Right renal pelvis (tissue), 4 donors: ENCODE measurements at places on chromosomes 6 and 20.

- DNase-seq: no peak
Observed at GRCh38 chr6:106530502-106530901, 98.8 kb downstream of the RTN4IP1 start.

- no peak for DNase-seq
Observed at GRCh38 chr6:96032661-96033060, 16.9 kb downstream of the FUT9 start.

DNA sequence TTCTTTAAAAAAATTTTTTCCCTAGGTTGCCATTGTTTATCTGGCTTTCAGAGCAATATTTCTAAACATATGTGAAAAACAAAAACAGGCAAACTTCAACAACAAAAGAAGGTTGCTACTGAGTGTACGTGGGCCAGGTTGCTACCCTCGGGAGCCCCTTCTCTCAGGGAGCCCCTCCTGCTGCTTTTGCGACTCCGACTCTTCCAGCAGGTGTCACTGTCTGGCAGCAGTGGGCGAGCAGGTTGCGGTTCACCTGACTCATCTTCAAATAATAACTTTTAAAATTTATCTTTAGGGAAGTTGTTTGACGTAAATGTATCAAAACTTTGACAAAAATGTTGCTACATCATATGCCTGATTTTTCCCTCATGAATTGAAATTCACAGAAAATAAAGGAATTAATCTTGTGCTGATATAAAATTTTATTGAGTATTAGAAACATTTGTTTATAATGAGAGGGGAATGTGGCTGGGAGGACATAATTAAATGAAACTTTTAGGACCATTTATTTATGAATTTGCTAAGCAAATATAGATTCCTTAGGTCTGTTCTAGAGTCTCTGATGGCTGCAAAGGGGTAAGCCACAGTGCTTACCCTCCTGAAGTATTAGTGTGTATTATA, 138.8 kb downstream of the HIVEP1 start:
- DNase-seq: peak; percentile 28

DNA sequence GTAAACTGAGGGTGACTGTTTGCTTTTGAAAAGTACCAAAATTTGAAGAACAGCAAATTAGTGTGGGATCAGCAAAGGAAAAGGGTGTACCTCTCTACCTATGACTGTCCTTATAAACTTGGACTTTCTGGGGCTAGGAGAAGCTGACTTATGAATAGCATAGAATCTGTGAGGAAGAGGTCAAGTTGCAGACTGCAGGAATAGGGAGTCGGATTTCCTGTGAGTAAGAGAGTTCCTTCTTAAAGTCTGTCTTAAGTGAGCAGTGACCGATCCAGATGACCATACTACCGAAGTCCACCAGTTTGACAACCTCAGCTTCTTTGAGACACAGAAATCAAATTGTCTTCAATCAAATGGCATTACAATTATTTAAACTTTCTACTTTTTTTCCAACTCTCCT, 708.7 kb downstream of the UTRN start:
- no peak for DNase-seq

GRCh38 chr6:1949538-1949937, 295.9 kb downstream of the GMDS start:
- no peak for DNase-seq

- no peak for DNase-seq
Observed at GRCh38 chr6:157145656-157146285, 177.5 kb downstream of the TMEM242 start.

- no peak for DNase-seq
Observed at GRCh38 chr6:56875523-56875922, 79.4 kb upstream of the BEND6 start.

- no peak for DNase-seq
Observed at GRCh38 chr6:166584155-166584554, 2.3 kb downstream of the RAMACL start.

- no peak for DNase-seq
Observed at GRCh38 chr6:63804381-63804956, 168.9 kb downstream of the PHF3 start.

DNA sequence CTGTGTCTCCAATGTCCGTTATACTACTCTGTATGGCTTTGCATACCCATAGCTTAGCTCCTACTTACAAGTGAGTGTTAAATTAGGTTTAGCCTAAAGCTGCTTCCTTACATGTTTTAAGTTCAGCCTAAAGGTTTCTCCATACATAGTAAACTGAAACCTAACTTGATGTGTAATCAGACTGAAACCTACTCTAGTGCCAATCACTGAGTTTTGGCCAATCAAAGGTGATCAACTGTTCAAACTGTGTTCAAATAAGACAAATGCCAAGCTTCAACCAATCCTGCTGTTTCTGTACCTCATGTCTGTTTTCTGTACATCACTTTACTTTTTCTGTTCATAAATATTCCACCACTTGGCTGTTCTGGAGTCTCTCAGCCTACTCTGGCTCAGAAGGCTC, 20.0 kb downstream of the HLA-DOA start:
- DNase-seq: no peak

DNA sequence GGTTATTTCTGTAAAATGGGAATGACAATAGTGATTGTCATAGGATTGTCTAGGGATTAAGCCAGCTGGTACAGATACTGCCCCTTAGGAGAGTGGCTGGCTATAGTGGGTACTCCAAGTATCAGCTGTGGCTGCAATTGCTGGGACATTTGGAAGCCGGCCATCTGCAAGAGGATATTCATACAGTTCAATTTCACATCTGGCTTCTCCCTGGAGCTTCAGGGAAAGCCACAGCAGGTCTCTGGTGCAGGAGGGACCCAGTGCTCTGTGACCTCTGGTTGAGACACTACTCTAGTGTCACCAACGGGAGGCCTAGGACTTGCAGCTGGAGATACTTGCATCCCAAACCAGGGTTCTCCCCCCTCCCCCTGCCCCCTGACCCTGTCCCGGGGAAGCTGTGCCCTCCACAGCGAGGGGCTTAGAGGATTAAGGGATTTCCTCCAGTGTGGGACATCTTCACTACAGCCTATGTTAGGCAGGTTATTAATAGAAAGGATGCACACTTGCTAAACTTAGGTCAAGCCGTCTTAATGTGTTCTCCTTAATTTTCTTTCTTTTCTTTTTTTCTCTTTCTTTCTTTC, 2.7 kb downstream of the SLC2A10 start:
- DNase-seq: no peak

GRCh38 chr6:3367630-3368029, 89.2 kb downstream of the SLC22A23 start:
- no peak for DNase-seq

DNA sequence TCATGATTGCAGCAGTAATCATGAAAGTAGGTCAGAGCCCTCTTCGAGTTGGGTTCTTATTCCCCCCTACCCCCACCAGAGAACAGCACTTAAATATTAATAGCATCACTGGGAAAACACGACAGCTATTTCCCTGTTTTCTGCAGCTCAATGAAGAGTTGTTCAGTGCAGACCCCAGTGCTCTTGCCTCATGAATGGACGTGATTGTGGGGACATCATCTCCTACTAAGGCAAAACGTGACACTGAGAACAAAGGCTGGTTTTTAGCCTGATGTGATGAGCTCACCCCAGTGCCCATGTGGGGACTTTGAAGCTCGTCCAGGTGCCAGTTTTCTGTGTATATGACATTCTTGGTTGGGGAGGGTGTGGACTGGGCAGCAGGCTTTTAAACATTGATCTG, 105.9 kb downstream of the SLC35F1 start:
- DNase-seq: no peak

GRCh38 chr20:44020406-44021148, 105.9 kb downstream of the TOX2 start:
- DNase-seq: no peak

DNA sequence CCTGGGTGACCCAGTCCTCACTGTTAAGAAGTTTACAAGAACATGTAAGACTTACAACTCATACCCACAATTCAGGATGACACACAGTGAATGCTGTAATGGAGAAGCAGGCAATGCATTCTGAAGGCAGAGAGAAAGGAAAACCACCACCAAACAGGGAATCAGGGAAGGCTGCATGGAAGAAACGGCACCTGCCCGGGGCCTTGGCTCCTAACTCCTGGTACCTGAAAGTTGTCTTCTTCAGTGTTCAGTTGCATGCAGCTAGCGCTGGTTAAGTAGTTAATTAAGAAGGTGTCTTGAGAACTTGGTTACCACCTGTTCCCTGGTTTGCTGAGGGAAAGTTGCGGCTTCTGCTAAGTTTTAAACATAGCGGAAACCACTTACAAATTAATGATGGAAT, 57.2 kb downstream of the GPR6 start:
- no peak for DNase-seq

DNA sequence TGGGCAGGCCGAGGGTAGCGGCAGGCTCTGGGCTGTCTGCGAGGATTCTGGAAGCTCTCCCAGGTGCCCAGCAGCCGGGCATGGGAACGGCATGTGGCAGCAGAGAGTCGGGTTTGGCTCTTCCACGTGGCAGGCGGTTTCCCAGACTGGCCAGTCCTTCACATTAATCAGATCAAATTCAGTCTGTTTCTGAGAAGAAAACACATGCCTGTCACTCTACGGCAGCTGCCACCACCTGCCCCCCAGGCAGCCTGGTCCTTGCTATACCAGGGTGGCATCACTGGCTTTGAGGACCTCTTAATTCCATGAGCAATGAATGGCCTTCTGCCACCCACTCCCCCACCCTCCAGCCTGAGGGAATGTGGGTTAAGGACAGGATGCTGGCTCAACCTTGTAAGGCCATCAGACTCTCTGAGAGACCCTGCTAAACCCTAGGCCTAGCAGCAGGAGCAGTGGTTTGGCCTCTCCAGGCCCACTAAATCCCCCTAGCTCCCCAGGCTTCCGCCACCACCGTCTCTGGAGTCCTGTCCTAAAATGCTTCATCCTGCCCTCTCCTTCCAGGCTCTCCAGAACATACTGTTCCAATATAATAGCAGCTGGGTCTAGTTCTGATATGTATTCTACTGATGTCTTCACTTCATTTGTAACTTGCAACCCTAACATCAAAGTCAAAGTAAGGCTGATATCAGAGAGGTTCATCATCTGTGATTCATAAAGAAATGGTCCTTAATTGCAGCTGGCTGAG, 47.8 kb downstream of the PLCG1 start:
- DNase-seq: no peak

GRCh38 chr6:52588087-52588709, 11.3 kb upstream of the TRAM2 start:
- DNase-seq: no peak

DNA sequence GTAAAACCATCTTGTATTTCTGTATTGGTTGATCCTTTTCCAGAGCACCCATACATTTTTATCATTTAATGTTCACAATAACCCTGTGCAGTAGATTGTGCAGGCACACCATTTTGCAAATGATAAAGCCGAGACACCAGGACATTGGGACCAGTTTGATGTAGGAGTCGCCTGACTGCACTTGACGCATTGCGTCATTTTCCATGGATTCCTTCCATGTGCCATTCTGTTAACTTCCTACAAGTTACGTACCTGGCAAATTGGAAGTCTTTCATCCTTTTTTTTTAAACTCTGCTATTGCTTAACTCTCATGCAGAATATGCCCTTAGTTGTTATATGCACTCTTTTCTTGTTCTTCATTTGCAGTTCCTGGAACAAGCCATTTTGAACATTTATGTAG, 43.0 kb downstream of the PRPH2 start:
- DNase-seq: no peak

GRCh38 chr20:7798176-7798575, 142.1 kb downstream of the HAO1 start:
- no peak for DNase-seq

- no peak for DNase-seq
Observed at GRCh38 chr20:43899274-43900120, 15.2 kb upstream of the TOX2 start.

- no peak for DNase-seq
Observed at GRCh38 chr20:10306440-10307358, 88.1 kb downstream of the SNAP25 start.

- no peak for DNase-seq
Observed at GRCh38 chr20:59002388-59002787, 4.7 kb downstream of the CTSZ start.

DNA sequence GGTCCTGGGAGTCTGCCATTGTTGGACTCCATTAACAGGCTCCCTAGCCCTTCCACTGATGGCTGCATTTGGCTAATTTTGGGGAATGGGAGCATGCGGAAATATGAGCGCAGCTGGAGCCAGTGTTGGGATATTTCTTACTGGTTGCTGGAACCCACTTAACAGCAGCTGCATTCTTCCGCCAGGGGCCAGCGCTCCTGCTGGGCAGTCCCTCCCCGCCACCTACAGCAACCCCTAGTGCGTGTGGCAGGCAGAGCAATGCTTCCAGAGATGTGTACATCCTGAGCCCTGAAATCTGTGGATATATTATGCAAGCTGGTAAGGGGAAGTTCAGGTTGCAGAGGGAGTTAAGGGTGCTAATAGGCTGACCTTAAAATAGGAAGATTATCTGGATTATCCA, 16.4 kb downstream of the CST8 start:
- no peak for DNase-seq

GRCh38 chr6:44133981-44134711, 6.8 kb downstream of the TMEM63B start:
- DNase-seq: no peak

- DNase-seq: no peak
Observed at GRCh38 chr6:5666695-5667094, 340.0 kb downstream of the NRN1 start.

GRCh38 chr6:30828027-30828962, 56.0 kb upstream of the DDR1 start:
- peak; percentile 71 for DNase-seq

DNA sequence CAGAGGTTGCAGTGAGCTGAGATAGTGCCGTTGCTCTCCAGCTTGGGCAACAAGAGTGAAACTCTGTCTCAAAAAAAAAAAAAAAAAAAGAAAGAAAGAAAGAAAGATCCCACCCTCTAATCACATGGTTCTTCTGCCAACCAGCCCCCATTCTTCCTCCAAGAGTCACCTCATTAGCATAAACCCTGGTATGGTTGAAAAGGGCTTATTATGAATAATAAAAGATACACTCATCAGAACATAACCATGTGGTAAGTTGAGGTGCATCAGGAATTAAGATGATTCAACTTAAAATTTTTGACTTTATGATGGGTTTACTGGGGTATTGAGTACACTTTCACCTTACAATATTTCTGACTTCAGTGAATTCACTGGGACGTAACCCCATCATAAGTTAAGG, 793 bp upstream of the TRIM40 start:
- no peak for DNase-seq

DNA sequence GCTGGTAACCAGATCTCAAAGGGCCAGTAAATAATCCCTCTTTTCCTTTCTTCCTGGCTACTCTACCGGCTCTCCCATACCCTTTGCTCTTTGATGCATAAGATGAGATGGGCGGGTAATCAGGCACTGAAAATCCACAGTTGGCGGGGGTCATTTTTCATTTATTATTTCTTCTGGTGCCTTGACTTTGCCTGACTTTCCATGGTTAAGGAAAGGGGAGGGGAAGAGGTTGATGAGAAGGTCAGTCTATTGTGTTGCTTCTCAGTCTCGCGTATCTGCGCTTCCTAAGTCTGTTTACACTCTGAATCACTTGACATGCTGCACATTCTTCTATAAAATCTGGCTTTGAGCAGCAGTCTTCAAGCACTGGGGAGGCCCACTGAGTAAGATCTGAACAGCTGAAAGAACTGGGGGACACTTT, 121.1 kb upstream of the HDGFL1 start:
- DNase-seq: peak; percentile 43

DNA sequence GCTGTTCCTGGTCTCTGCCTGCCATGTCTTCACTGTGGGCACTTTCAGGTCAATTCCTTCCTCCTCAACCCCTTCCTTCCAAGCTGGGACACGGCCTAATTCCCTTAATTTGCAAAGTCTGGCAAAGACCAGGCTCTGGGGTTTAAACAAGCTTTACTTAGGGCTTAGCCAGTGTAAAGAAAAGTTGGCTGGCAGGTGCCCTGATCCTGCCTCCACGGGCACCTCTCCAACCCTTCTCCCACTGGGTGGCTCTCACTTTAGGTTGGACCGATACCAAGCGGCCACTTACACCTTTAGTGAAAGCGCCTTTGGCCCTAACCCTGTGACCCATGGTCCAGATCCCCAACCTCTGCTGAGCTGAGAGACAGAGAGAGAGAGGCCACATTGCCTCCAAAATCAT, 13.7 kb upstream of the MLN start:
- no peak for DNase-seq
